ENCODE measurements at places on chromosomes 6 and 20. TPM values are rescaled to one million over a fixed set of nuclear protein-coding genes. Genes with fewer than 3 reads are reported as not detected.

- no peak for DNase-seq
These were observed 23.5 kb downstream of the RUNX2 start for GRCh38 chr6:45351667-45352066.

DNA sequence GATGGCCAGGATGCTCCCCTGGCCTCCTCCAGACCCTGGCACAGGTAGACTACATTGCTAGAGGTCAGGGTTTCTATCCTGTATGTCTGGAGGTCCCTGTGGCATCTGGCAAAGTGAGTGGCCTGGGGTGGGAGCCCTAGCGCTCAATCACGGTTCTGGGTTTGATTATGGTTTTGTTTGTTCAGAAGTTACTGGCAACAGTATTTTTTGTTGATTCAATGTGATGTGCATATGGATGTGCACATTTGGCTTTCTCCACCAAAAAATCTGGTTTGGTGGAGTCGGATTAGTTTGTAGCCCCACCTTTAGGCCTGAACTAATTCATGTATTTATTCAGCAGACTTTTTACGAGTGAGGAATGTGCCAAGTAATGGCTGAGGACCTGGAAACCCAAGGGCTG lies 109.7 kb downstream of the VEGFA start:
- no peak for DNase-seq

DNA sequence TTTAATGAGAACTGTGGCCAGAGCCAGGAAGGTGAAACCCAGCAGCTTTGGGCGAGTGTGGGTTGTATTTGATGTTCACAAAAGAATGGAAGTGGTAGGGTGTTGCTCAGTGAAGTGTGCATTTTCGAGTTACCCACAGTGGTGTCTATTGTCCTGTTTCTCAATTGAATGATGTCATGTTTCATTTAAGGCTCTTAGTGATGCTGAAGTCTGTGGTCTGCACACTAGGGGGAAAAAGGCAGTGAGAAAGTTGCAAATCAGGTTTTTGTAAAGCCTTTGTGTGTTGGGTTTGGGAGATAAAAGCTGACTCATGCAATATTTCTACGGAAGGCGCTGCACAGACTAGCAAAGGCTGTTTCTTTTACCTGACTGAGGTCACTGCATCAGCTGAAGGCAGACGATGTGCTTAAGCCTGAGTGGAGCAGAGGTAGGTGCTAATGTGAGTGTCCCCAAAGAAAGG lies 121.1 kb downstream of the PLEKHG1 start:
- DNase-seq, result no peak

DNA sequence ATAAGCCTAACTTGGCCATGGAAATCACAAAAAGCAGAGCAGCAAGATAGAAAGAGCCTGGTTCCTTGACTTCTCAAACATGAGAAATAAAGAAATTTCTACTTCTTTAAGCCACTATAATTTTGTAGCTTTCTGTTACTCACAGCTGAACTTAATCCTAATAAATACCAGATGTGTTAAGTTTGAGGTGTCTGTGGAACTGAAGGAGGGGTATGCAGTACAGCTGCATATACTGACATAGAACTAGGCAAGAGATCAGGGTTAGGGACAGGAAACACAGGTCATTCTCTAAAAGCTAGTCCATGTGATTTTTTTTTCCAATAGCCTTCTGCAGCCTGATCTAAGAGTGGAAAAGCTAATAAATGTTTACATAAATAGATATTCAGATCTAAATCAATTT lies 123.9 kb downstream of the COL12A1 start:
- DNase-seq, result no peak

DNA sequence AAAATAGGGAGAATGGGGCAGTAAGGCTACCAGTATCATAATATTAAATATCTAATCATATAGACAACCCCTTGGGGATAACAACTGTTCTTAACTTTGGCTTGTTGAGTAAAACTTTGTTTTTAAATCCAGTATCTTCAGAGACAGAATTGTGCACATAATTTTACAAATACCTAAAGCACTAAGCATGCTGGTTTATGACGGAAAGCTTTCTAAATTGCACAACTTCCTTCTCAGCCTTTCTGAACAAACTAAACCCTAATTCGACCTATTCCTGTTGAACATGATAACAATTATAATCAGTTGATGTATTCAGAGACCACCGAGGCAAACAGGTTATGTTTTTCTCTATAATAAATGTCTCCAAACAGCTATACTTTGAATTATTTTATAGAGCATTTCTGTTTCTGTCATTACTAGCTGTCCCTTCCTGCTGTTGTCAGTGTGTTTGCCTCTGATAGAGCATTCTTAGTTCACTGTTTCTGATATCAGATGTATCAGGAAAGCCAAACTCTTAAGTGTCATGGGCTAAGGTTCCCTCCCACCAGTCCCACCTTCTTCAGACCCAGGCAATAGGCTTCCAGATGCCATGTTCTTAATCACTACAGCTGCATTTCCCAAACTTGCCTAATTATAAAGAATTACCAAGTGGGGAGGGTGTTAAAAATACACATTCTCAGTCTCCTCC lies 8.7 kb downstream of the ZHX3 start:
- no peak for DNase-seq

Gene PPIL6
- 0.61 TPM for total RNA-seq

DNA sequence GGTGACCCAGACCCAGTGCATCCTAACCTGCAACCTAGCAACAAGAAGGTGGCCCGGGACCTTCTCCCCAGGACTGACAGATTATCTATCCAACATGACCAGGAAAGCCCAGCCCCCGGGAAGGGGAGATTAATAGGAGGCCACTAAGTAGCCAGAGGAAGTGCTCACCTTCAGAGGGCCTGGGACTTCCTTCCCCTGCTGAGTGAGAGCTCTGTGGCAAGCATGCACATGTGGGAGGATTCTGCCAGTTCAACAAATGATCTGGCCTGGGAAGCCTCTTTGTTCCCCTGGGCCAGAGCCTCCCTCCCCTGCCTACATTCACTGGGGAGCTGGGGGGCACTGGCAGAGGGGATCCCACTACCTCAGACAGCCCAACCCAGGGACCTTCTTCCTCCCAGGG lies 39.6 kb downstream of the SHLD1 start:
- no peak for DNase-seq

- DNase-seq, result no peak
These were observed 11.0 kb upstream of the COL10A1 start for GRCh38 chr6:116136933-116137340.

Gene CTSZ
- total RNA-seq, result 128 TPM

Gene TBXT
- not detected for total RNA-seq

- DNase-seq, result no peak
These were observed 49.2 kb upstream of the CST5 start for GRCh38 chr20:23928788-23929187.

DNA sequence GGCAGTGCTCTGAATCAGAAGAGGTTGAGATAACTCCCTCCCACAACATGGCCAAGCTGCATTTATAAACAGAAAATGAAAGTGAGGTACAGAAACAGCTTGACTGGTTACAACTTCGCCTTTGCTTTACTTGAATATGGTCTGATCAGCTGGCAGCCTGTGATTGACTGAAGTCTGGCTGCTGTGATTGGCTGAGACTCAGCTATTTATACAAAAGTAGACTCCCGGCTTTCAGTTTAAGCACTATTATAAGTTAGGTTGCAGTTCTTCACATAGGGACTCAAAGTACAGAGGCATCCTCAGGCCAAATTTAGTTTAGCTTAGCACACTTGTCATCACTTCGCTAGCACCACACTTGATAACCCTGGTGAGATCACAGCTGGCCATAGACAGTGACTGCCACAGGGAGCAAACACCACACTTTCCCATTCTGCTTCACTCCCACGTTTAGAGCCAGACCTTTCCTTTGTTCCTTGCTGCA lies 362.6 kb downstream of the EPM2A start:
- DNase-seq, result peak; percentile 31

- DNase-seq, result no peak
These were observed 127.0 kb downstream of the MAFB start for GRCh38 chr20:40562031-40562430.

DNA sequence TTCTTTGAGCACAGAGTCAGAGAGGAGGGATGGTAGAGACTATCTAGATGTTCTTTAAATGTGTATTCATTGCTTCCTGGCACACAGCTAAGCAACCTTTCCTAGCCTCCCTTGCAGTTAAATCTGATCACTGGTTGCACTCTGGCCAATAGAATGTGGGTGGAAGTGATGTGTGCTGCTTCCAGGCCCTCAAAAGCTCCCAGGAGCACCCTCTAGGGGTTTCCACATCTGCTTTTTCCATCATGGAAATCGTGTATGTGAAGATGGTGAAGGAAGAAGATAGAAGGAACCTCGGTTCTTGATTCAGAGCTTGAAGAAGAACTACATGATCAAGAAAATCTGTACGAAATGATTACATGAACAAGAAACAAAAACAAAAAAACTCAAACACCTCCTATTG lies 149.8 kb upstream of the JAG1 start:
- DNase-seq, result no peak
